ENCODE measurements at places on chromosomes 7 and 10. TPM values are rescaled to one million over a fixed set of nuclear protein-coding genes. Genes with fewer than 3 reads are reported as not detected.

The FAM25G gene
- total RNA-seq = not detected

The HABP2 gene
- not detected for total RNA-seq

The SPDYE16 gene
- total RNA-seq = not detected

The NEBL gene
- total RNA-seq = 0.71 TPM

The NEUROG3 gene
- not detected for total RNA-seq

The OR2A7 gene
- 0.07 TPM for total RNA-seq

The ZNF467 gene
- total RNA-seq = 2.7 TPM

The BMPER gene
- 0.46 TPM for total RNA-seq

The ADAMTS14 gene
- under 0.01 TPM for total RNA-seq

The MMP21 gene
- 0.07 TPM for total RNA-seq

The ADCYAP1R1 gene
- 0.46 TPM for total RNA-seq

The SPDYE2 gene
- total RNA-seq = not detected

The DGKB gene
- total RNA-seq = not detected

The SYT15B gene
- not detected for total RNA-seq

The GLI3 gene
- total RNA-seq = 3.8 TPM

The CLEC2L gene
- total RNA-seq = not detected

DNA sequence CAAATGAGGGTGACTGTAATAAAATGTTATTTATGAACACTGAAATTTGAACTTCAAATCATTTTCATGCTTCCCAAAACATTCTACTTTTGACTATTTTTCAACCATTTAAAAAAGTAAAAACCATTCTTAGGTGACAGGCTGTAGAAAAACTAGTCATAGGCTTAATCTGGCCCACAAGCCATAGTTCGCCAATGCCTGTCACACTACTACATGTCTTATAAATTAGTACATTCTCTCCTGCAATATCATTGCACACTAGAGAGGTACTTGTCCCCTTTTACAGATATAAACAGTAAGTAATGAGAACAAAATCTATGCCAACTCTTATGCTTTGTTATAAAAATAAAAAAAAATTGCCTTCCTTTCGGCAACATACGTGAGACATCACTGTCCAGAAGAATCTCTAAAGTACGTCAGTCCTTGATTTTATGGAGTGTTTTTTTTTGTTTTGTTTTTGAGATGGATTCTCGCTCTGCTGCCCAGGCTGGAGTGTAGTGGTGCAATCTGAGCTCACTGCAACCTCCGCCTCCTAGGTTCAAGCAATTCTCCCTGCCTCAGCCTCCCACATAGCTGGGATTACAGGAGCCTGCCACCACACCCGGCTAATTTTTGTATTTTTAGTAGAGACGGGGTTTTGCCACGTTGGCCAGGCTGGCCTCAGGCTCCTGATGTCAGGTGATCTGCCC lies 23.2 kb downstream of the UPF2 start:
- DNase-seq = no peak

- no peak for DNase-seq
These were observed 239.1 kb downstream of the SKAP2 start for GRCh38 chr7:26625286-26625685.

DNA sequence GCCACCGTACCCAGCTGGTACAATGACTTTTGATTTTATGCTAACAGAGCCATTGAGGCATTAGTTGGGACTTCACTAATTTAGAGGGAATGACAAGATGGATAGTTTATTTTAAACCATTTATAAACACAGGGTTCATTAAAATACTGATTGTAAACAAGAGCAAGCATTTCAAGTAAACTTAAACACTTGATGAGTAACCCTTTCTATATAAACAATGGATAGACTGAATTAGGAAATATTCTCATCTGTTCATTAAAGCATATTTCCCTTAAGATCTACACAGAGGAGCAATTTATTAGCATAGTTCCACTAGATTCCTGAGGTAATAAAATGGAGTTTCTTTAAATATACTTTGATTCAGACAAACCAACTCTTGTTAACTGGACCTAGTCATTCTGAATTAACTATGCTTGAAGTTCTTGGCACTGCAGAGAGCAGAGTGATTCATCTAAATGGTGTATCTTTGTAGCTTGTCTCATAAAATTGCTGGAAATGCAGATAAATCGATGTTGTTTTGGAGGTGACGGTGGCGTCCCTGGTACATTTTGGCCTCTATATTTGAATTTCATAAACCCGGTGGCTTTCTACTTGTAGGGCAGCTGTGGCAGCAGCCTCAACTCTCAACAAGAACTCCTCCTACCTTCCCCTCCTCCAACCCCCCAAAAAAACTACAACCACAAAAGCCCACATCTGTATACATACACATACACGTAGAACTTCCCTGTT lies 15.4 kb upstream of the VDAC2 start:
- no peak for DNase-seq

- no peak for DNase-seq
These were observed 188.8 kb upstream of the SVIL start for GRCh38 chr10:29823553-29824080.

GRCh38 chr10:117164592-117165537 lies 26.8 kb upstream of the VAX1 start:
- DNase-seq = no peak

DNA sequence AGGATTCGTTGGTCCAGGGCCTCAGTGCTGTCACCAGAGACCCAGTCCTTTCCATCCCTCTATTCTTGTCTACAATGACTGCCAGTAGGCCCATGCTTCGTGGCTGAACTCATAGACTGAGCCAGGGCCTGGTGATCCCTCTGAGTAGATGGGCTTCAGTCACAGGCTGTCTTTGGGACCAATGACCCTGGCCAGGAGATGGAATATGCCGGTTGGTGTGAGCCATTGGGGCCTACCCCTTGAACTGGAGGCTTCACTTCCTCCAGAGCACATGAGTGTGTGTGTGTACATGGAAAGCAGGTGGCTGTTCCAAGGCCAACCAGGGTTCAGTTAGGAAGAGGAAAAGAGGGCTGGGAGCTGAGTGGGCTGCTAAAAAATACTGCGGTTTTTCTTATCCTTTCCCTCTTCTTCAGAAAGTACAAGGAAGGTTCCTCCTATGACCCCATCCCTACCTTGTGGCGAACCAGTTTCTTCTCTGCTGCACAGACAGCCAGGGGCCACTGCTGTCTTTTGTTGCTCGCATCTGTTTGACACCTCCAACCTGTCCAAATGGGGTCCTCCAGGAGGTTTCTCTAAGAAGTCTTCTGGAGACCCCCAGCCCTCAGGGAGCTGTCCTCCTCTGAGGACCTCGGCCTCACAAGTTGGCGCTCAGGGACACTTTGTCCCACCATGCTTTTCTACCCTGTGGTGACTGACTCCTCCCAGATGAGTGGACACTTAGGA lies 36.6 kb downstream of the ADRA2A start:
- no peak for DNase-seq

DNA sequence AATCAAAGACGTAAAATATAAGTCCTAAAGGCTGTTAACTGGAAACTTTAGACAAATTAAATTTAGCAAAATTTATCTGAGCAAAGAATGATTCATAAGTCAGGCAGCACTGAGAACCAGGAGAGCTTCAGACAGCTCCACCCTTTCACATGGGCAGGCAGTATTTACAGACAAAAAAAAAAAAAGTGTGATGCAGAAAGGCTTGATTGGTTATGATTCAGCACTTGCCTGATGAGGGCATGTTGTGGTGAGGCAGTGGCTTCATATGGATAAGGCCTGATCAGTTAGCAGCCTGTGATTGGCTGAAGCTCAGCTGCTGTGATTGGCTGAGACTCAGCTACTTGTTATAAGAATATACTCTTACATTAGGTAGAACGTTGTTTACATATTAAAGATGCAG lies 495.4 kb upstream of the POM121L12 start:
- no peak for DNase-seq

DNA sequence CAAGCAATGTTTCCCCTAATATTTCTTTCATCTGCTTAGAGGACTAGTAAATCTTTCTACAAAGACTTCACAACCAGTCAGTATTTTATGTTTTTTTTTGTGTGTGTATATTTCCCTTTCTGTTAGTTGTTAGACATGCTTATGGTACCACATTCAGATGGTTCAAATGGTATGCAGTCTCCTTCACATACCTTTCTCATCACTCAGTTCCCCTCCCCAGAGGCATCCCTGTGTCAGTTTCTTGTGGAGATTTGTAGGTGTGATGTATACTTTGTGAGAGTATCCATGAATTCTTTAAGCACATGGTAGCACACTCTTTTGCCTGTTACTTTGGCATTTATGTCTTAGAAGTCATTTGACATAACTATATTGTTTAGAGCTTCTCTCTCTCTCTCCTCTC lies 4.4 kb downstream of the ZNF485 start:
- no peak for DNase-seq

DNA sequence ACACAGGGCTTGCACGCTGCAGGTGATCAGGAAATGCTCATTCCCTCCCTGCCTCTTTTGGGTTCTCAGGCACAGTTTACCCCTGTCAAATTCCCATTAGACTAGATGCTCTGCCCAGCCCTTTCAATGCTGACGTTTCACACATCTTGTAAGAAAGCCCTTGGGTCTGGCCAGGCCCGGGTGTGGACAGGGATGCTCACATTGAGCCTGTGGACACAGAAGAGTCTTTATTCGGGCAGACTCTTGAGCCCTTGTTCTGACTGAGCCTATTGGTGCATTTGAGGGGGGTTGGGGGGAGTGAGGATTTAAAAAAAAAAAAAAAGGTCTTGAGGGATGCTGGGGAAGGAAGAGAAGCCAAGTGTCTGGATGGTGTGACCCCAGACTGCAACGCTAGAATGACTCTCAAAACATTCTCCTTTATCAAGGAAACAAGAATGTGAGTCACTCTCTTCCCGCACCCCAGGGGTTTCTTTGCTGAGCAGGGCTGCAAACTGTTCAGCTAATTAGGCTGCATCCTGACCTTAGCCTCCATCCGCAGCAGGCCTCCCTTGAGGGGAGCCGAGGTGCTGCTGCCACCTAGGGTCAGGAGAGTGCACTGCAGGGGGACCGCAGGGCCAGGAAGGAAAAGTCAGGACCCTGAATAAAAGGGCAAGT lies 53.6 kb upstream of the TMEM72 start:
- DNase-seq = peak; percentile 35

- DNase-seq = no peak
These were observed 1.6 kb downstream of the PPP3CB start for GRCh38 chr10:73494213-73494612.

GRCh38 chr10:69318106-69318866 lies 40.0 kb downstream of the HK1 start:
- no peak for DNase-seq

- DNase-seq = no peak
These were observed 23.9 kb downstream of the SLC13A4 start for GRCh38 chr7:135704074-135704473.

GRCh38 chr7:116212869-116213268 lies 2.5 kb downstream of the TES start:
- DNase-seq = no peak

- no peak for DNase-seq
These were observed 3.2 kb upstream of the NRBF2 start for GRCh38 chr10:63129888-63130287.

DNA sequence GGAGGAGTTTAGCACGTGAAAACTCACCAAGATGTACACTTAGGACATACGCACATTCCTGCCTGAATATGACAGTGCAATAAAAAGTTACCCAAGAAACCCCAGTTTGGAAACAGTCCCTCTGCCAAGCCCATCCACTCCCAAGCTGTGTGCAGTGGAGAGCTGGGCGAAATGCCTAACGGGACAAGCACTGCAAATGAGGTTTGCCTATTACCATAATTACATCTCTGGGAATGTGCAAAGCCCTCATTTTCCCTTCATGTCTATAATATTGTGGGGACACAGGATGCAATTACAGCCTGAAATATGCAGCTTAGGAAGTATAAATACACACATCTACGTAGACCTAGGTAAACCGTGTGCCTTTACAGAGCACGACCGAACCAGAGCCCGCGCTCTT lies 117.5 kb downstream of the PLXNA4 start:
- no peak for DNase-seq

DNA sequence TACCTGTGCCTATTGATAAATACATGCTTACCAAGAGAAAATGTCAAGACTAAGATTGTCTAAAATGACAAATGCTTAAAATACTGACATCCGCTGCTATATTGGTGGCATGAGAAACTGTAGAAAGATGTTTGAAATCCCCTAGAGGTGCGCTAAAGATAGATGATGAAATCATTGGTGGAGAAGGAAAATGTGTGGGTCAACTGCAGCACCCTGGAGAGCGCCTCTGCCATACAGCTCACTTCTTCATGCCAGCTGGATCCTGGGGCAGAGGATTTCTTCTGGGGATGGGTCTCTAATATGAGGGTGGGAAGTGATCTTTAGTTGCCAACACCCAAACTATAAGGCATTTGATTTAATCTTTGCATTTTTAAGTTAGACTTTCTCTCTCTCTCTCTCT lies 680.4 kb upstream of the POM121L12 start:
- DNase-seq = no peak

DNA sequence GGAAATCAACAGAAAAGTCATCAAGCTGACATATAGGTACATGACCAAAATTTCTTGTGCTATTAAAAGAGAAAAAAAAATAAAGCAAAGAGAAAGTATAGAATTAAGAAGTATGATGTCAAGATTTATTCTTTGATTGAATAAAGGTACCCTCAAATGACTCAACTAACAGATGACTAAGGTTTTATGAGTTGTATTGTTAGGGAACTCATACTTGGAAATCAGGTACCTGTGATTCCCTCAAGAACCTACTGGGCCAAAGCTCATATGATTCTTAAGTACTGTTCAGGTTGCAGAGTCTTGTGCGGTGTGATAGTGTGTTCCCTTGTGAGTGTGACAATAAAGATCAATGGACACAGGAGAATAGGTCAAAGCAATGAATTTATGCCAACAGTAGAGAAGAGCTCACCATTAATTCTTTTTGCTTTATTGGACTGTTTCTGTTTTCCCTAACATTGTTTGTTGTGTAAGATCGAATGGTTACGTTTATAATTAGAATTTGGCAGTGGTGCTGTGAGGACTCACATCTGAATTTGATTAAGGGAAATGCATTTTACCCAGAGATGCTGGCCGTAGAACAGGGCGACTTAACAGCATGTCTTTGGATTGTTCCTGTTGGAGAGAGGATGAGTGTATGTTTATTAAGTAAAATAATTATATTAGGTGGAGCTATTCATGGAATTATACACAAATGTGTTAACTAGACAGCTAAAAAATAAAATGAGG lies 293.2 kb upstream of the SEMA3D start:
- DNase-seq = no peak

DNA sequence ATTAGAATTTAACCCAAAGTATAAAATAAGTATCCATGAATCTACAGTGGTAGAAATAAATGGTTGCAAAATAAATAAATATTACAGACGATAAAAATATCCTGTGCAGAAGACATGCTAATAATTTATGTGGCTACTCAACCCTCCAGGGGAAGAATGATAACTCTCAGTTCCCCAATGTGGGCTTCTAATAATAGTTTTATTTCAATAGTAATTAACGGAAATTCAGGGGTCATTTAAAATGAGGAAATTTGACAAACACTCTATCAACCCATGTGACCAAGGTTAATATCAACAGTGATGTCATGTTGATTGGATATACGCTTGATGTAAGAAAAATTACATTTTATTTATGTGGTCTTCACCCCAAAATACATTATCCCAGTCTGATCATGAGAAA lies 1082.6 kb upstream of the LRRTM3 start:
- no peak for DNase-seq
